ENCODE measurements at places on chromosomes 3 and 15.
A peak's percentile ranks its signal among the peaks of the same experiment; 100 is the strongest.

DNA sequence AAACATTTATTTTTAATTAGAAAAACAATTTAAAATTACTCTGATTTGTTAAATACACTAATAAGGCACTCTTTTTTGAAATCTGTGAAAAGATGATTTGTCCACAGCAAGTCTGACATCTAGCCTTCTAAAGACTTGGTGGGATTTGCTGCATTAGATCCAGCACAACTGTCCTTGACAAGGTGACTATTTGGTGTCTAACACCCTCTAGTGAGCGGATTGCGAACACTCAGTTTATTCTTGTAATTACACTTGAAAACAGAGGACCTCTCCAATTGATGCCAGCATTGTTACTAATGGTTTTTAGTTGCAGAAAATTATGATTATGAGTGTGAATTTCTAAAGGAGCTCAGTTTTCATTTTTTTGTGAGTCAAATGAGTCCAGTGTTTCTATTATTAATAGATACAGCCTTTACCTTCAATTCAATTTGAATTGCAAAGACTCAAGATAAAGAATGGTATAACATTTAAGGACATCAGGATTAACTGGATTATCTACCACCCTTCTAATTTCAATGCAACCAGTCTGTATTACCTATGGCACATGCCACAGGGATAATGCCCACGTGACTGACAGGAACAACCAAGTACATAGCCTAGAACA lies 29.7 kb upstream of the STRIT1 start:
- peak; percentile 77 for DNase-seq

- DNase-seq: no peak
Measured at GRCh38 chr15:31239409-31239808, 87.2 kb upstream of the KLF13 start.

- peak; percentile 42 for DNase-seq
Measured at GRCh38 chr3:99473321-99473751, 165.1 kb upstream of the COL8A1 start.

GRCh38 chr3:66803206-66803605 lies 194.9 kb upstream of the KBTBD8 start:
- DNase-seq: no peak

- peak; percentile 61 for DNase-seq
Measured at GRCh38 chr15:63288778-63289378, 11.5 kb downstream of the APH1B start.

DNA sequence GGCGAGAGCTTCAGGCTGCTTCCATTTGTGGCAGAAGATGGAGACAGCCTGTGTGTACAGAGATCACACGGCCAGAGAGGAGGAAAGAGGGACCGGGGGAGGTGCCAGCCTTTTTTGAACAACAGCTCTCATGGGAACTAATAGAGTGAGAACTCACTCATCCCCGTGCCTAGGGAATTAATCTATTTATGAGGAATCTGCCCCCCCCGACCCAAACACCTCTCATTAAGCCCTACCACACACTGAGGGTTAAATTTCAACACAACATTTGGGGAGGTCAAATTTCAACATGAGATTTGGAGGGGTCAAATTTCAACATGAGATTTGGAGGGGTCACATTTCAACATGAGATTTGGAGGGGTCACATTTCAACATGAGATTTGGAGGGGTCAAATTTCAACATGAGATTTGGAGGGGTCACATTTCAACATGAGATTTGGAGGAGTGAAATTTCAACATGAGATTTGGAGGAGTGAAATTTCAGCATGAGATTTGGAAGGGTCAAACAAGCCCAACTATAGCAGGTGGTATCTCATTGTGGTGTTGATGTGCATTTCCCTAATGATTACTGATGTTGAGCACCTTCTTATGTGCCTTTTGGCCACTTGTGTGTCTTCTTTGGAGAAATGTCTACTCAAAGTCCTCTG lies 20.6 kb upstream of the RFTN1 start:
- DNase-seq: no peak

DNA sequence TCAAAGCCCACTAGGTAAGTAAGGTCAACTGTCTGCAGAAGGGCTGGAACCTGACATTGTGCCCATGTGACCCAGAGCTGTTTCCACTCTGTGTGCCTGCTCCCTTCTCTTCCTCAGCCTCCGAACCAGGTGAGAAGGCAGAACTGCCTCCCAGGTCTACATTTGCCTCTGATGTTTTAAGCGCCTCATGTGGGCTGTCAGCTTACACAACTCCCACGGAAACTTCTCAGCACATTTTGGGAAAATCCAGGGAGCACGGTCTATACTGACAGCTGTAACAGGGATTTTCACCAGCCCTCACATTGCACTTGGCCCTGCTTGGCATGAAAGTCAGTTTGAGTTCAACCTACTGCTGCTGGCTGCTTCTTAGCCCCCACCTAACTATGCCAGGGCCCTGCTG lies 46.9 kb upstream of the SLC24A5 start:
- no peak for DNase-seq

GRCh38 chr15:39555885-39556284 lies 25.0 kb upstream of the THBS1 start:
- DNase-seq: peak; percentile 36

GRCh38 chr3:115089481-115089880 lies 57.6 kb downstream of the ZBTB20 start:
- DNase-seq: no peak

DNA sequence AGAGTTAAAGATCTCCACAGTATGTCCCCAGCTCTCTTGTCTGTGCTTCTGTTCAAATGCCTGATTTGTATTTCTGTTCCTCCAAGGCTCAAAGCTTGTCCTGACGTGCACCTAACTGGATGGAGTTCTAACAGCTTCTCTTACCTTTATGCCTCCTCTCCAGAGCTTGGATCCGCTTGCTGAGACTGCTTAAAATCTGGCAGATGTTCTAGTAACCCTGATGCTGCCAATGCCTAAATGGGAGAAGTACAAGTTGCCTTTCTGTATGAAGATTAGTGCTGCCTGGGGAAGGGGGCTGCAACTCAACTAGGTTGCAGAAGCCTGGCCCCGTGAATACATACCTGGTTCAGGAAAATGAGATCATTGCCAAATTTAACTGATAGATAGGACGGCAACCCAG lies 354.5 kb upstream of the KCNMB2 start:
- no peak for DNase-seq

GRCh38 chr15:88491158-88491557 lies 23.6 kb downstream of the MRPS11 start:
- DNase-seq: peak; percentile 19

DNA sequence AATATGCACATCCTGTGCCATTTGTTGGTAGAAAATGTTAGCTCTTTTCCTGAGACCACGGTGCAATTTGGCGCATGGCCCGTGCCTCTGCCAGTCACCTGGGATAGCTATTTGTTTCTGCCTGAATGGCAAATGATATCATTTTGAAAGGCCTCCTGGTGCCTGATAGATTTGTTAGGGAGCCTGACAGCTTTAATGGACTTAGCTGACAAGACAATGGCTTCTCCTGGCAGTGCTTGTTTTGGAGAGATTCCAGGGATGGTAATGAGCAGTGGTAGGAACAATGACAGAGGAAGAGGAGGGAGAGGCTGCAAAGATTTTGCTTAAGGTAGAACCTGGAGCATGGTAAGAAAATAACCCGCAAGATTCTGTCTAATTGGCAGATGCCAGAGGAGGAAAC lies 268.5 kb downstream of the CLSTN2 start:
- DNase-seq: no peak

- peak; percentile 31 for DNase-seq
Measured at GRCh38 chr3:156459434-156459833, 95.5 kb downstream of the SSR3 start.

- DNase-seq: peak; percentile 60
Measured at GRCh38 chr3:43759297-43759782, 68.6 kb downstream of the ABHD5 start.

- peak; percentile 50 for DNase-seq
Measured at GRCh38 chr3:38003371-38003816, 12.8 kb downstream of the VILL start.

- DNase-seq: no peak
Measured at GRCh38 chr3:23527326-23527725, 278.4 kb upstream of the UBE2E1 start.

DNA sequence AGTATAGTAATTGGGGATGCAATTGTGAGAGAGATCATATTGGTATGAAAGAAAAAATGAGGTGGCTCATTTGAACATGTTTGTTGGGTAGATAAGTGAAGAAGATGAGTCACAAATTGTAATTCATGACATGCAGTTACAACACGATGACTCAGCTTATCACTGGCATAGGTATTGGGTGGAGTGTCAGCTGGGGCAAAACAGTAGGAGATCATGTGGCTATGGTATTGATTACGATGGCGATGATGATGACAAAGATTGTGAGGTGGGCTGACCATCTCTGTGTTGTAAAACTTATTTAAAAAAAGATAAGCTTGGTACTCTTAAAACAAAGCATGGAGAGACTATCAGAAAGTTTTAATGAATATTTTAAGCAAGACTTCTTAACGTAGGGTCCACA lies 11.6 kb upstream of the DPH6 start:
- DNase-seq: peak; percentile 90

DNA sequence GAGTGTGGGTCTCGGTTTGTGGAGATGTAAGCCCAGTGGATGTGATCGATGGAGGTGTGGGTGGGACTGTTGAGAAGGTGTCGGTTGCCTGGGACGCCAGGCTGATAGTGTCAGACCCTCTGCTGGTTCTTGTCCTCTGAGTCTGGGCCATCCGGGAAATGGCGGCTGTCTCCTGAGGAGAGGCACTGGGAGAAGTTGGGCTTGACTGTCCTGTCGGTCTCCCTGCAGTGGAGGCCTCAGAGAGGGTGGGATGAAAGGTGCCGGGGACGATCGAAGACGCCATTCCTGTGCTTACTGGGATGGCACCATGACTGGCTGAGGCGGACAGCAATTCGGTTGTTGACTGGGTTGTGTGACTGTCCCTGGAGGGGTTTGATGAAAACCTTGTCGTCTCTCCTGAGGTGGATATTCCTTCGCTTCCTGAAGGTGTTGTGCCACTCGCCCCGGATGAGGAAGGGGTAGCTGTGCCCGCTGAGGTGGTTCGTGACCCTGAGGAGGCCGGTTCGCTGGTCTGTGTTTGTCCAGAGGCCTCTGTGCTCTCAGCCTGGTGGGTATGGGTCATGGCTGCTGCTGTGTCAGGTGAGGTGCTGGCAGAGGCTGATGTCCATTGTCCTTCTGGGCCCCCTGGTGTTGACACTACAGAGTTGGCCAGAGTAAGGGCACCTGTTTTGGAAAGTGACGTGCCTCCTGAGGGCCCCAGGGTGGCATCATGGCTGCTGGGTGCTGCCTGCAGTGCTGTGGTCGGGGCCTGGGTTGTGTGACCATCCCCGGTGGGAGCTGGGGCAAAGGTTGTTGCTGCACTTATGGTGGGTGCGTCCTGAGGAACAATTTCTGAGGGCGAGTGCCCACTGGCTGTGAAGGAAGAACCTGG lies 22.8 kb downstream of the MUC4 start:
- no peak for DNase-seq

DNA sequence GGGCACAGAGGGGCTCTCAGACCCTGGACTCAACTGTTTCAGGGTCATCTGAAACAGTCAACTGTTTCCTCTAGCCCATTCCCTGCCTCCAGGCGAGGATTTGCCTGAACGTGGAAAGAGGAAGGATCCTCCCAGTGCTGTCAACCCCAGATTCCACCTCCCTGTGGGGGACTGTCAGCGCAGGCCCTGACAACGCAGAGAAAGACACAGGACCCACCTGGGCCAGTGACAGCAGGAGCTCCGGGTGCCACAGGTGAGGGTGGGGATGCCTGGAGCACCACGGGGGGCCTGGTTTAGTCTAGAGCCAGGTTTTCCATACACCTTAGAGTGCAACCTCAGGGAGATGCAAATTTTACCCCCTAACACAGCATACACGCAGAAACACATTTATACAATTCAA lies 19.5 kb upstream of the LAMP3 start:
- DNase-seq: no peak

- no peak for DNase-seq
Measured at GRCh38 chr15:62119874-62120273, 45.2 kb downstream of the C2CD4B start.

GRCh38 chr3:146536681-146537080 lies 7.7 kb downstream of the PLSCR1 start:
- no peak for DNase-seq

DNA sequence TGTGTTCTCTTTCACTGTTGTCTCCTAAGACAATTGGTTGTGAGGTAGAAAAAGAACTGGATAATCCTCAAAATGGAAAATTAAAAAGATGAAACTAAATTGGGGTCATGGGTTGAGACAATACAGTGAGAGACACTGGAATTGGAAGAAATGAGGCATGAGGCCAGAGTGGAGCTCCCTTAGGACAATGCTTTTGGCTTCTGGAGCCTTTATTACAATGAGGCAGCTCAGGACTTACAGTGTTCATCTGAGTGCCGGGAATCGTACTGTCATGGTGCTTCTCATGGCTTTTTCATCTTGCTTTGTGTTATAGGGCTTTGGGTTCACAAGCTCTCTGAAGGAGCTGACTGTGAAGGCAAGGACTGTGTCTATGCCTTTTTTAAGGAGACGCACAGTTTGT lies 293.5 kb downstream of the SOX2 start:
- no peak for DNase-seq

DNA sequence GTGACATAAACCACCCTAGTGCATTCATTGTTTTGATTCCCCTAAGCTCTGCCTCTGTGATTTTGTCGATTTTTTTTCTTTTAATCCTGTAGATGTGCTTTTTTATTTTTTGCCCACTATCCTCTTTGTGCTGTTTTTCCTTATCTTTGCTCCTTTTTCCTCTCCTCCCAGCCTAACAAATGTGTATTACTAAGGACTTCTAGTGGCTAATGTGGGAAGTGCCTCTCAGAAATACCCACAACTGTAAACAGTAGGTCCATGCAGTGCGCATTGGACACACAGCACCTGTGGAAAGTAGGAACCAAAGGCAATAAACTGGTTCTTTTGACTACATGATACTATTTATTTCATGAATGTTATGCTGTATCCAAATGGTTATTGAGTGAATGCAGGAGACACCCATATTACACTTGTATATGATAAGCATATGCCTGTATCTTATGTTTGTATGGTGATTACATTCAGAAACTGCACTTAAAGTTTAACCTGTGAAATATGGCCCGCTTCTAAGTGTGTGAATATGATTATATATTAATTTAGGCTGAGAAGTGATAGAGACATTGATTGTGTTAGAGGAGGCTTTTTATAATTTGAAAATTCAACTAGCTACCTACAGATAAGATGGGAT lies 147.8 kb downstream of the PLCL2 start:
- DNase-seq: peak; percentile 35

DNA sequence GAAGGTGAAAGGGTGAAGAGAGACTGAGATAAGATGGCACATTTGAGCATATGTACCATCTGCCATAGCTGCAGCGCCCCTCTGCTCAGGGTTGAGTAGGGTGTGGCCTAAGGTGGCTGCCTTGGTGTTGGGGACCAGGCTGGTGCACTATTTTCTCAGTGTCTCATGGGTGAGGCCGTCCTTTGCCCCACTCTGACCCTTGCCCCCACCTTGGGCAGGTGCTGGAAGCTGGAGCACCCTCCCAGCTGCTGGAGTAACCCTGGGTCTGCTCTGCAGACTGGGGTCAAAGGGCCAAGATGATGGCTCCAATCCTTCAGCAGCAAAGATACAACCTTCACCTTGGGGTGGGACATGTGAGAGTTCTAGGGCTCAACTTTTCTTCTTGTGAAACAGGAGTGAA lies 69.2 kb downstream of the DAPK2 start:
- no peak for DNase-seq

GRCh38 chr3:81029861-81030260 lies 731.6 kb downstream of the GBE1 start:
- DNase-seq: no peak
